ENCODE measurements at places on chromosomes 5 and 9.

- no peak for DNase-seq
Measured at GRCh38 chr9:98373609-98374008, 118.2 kb upstream of the TBC1D2 start.

- DNase-seq = no peak
Measured at GRCh38 chr5:149761461-149761860, 31.4 kb downstream of the PPARGC1B start.

- DNase-seq = no peak
Measured at GRCh38 chr9:127422133-127422782, 1.9 kb upstream of the ZNF79 start.

- no peak for DNase-seq
Measured at GRCh38 chr5:156393980-156394379, 67.0 kb downstream of the SGCD start.

- peak; percentile 47 for DNase-seq
Measured at GRCh38 chr5:149195337-149195887, 54.1 kb downstream of the ABLIM3 start.

DNA sequence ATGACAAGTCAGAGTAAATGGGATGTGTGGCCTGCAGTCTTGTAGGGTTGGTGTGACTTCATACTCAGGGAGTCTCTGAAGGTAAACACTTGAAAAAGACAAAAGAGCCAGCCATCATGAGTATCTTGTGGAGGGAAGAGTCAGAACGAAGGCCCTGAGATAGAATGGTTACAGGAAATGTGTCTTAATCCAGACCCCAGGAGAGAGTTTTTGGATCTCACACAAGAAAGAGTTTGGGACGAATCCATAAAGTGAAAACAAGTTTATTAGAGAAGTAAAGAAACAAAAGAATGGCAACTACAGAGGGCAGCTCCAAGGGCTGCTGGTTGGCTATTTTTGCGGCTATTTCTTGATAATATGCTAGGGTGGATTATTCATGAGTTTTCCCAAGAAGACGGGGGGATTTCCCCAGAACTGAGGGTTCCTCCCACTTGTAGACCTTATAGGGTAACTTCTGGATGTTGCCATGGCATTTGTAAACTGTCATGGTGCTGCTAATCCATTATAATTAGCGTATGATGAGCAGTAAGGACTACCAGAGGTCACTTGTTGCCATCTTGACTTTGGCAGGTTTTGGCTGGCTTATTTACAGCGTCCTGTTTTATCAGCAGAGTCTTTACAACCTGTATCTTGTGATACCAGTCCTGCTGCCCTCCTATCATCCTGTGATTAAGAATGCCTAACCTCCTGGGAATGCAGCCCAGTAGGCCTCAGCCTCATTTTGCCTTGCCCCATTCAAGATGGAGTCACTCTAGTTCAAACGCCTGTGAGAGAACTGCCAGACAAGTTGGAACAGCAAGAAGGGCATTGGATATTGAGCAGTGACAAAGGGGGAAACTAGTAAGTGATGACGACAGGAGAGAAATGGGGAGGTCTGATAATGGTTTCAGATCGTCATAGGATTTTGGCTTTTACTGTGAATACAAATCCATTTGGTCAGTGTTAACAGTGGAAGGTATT, 34.0 kb downstream of the MTRR start:
- DNase-seq = no peak

GRCh38 chr9:96883922-96884321, 29.6 kb upstream of the ZNF782 start:
- no peak for DNase-seq

GRCh38 chr9:110048976-110049698, 158.8 kb downstream of the C9orf152 start:
- no peak for DNase-seq

DNA sequence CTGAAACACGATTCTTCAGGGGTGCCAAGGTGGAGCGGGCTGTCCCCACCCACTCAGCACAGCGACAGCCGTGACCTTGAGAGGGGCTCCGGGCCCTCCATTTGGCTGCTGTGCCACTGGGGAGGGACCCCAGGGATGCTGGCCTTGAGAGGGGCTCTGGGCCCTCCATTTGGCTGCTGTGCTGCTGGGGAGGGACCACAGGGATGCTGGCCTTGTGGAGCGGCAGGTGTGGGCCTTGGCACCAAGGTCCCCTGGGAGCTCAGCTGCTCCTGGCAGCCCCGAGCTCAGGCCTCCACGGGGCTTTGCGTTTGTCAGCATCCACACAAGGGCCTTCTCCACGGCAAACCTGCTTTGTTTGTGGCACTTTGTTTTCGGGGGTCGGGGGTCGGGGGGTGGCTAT, 137.6 kb upstream of the LPCAT1 start:
- DNase-seq = no peak

GRCh38 chr9:35529161-35529823, 39.4 kb downstream of the RUSC2 start:
- no peak for DNase-seq

DNA sequence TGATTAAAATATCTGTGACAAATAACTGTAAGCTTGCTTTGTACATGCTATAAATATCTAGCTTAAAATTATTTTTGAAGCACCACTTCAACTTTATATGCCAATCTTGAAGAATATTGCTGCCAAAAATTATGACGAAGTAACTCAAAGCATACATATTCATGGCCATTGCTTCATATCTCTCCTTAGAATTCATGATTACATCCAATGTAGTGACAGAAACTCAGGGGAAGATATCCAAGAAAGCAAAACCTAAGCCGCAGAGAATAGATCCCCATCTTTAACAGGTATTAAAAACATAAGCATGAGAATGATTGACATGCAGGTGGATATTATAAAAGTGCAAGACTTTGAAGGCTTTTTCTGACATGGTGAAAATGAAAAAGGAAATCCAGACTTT, 100.8 kb upstream of the PLPPR1 start:
- no peak for DNase-seq

GRCh38 chr5:89246864-89247263, 363.9 kb upstream of the MEF2C start:
- DNase-seq = no peak

- DNase-seq = no peak
Measured at GRCh38 chr5:143557061-143557818, 153.8 kb upstream of the NR3C1 start.

DNA sequence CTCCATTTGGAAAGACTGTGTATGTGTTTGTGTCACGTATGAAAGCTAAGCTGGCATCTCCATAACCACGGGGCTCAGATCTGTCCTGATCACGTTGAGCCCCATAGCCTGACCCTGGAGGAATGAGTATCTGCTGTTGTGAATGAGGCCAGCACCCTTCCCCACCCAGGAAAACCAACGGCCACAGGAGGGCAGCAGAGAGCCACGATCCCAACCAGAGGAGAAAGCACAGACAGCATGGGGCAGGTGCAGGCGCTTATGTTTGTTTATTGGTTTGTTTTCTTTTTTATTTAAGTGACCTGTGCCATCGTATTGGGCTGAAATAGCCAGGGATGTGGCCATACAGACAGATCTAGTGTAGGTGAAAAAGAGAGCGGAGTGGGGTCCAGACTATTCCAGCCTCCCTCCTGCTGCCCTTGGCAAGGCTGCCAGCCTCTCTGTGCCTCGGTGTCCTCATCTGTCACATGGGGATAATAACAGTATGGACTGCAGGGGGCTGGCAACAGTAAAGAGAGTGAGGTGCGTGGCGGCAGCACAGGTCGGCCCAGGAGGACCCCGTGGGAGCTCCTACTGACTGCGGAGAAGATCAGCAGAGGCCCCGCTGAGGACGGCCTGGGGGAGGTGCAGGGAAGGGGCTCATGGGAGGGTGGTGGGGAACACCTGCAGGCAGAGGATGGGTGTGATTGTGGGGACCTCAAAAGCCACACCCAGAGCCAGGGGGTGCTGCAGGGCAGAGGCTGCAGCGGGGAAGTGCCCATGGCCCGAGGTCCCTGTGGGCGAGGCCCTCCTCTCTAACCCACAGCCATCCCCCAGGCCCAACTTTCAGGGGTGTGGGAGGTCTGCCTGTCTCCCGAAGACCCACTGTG, 12.1 kb downstream of the OR2V2 start:
- peak; percentile 87 for DNase-seq

GRCh38 chr9:95820074-95820473, 55.4 kb upstream of the ERCC6L2 start:
- no peak for DNase-seq

DNA sequence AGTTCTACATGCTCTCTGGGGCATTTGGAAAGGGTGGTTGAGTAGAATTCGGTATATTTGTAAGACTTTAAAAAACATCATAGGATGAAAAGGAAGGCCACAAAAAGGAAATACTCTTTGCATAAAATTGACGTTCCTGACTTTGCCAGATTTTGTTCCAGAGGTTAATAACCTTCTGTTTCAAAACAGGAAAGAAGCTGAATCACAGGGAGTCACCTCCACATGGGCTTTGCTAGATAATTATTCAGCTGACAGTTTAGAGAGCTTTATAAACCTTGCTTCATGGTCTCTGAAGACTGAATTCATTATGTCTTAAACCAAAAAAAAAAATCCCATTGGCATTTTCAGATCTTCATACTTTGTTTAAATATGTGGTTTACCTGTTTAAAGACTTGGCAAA, 203.7 kb downstream of the SEMA6A start:
- DNase-seq = no peak

DNA sequence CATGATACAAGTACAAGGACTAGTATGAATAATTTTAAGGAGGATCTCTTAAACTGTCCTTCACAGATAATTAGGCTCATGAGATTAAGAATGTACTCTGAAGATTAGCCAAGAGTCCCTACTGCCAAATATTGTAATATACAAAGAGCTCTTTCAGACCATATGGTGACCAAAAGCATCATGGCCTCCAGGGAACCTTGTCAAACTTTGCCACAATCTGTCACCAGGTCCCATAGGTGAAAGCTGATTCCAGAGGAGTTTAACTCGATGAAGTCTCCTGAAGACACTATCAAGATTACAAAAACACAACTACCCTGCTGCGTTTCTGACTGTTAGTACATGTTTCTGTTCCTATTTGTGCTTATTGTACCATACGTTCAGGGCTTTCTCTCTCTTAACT, 395.4 kb upstream of the ITGA1 start:
- no peak for DNase-seq

DNA sequence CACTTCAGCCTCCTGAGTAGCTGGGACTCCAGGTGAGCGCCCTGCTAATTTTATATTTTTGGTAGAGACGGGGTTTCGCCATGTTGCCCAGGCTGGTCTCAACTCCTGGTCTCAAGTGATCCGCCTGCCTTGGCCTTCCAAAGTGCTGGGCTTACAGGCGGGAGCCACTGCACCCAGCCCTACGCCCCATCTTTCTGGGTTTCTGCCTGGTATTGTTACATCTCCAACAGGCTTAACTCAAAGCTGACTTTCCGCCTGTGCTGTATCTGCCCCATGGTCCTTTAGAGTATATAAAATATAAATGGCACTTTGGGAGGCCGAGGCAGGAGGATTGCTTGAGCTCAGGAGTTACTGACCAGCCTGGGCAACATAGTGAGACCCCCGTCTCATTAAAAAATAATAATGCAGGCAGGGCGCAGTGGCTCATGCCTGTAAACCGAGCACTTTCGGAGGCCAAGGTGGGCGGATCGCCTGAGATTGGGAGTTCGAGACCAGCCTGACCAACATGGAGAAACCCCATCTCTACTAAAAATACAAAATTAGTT, 36.5 kb upstream of the GLDC start:
- DNase-seq = no peak

DNA sequence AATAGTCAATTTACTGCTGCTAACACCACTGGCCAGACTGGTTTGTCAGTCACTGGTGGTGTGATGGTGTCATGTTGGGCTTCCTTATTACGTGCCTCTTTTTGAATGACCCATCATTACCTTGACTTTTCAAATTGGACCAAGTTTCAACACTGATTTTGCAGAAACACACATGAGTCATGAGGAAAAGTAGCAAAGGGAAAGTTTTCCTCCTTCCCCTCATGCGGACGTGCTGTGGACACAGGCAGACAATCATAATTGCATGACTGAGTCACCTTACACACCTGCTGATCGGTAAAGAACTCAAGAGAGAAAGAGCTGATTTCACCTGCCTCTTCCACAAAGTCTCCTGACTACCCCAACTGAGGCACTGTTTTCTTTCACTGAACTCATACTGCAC, 324.5 kb downstream of the ARRDC3 start:
- peak; percentile 53 for DNase-seq

DNA sequence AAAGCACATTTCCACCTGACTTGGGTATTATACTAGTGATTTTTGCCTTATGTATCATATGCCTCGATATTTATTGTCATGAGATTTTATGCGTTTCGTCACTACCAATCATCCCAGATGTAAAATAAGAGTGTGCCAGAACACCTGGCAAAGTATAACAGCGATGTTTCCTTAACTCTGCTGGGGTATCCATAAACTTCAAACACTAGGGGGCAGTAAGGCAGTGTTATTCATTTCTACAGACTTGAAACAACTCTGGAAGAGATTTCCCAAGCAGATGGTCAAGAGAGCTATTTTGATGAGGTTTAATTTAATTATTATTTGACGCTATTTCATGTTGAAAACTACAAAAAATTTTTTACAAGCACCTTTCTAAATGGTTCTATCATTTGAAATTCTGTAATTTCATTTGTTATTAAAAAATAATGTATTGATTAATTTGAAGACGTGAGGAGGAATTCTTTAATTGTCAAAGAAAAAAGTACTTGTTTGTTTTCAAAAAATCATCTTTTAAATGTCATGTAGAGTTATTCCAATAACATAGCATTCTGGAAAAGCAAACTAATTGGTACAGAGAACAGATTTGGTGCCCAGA, 388.5 kb upstream of the CTNND2 start:
- DNase-seq = no peak

DNA sequence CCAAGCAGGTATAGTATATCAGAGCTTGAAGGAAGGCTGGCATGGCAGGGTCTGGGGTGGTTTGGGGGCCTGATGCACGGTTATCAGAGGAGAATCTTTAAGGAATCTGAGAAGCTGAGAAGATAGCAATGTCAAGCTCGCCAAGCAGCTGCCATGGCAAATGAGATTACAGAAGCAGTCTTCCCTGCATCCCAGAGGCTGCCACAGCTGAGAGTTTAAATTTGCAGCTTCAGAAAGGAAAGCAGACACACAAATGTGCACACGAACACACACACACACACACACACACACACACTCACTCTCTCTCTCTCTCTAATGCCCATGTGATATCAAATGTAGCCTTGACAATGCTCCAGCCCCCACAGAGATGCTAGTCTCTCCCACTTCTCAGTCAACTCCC, 79.0 kb upstream of the TNC start:
- DNase-seq = no peak

DNA sequence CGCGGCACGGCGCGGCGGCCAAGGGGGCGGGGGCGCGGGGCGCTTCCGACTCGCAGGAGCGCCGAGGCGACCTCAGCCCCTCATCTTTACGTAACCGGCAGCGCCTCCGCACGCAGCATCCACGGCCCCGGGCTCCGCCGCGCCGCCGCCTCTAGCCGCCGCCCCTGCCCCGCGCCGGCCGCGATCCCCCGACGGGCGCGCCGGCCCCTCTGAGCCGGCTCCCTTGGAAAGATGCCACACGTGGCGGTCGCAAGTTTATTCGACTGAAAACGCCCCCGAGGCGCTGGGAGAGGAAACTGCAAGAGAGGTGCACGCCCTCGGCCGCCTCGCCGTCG, 1.0 kb downstream of the KLF9 start:
- peak; percentile 35 for DNase-seq

- no peak for DNase-seq
Measured at GRCh38 chr5:158720281-158720680, 379.4 kb downstream of the EBF1 start.

GRCh38 chr5:43042626-43043399, 2.7 kb upstream of the ANXA2R start:
- peak; percentile 75 for DNase-seq

- peak; percentile 34 for DNase-seq
Measured at GRCh38 chr9:73023025-73023541, 70.2 kb upstream of the ALDH1A1 start.

Data from mucosa of gallbladder (tissue), 1 donor.